Lung microvascular endothelial cell (primary cell): ENCODE measurements at places on chromosomes 2 and 18.

DNA sequence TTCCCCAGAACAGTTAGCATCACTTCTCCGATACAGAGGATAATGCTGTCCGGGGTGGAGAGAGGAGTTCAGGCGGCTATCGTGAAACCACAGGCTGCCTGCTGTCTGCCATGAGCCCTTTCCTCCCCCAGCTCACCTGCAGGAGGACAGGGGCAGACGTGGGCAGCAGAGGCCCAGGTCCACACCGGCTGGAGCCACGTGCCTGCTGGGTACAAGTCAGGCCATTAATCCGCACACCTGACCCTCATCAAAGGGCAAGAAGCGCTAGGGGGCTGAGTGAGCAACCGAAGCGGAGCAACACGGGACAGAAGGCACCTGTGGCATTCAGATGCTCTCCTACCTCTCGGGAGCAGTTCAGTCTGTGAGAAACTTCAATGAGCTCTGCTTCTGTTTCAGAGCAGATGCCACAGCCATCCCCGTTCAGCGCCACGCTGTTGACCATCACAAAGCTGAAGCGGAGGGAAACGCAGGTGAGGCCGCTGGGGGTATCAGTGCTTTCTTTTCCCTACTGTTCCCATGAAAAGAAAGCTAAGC is 21.5 kb downstream of the MPPE1 start:
- DNase-seq = no peak

- DNase-seq = no peak
Observed at GRCh38 chr2:66874411-66874810, 439.5 kb downstream of the MEIS1 start.

GRCh38 chr2:16382451-16382850 is 283.2 kb downstream of the CYRIA start:
- DNase-seq = no peak

DNA sequence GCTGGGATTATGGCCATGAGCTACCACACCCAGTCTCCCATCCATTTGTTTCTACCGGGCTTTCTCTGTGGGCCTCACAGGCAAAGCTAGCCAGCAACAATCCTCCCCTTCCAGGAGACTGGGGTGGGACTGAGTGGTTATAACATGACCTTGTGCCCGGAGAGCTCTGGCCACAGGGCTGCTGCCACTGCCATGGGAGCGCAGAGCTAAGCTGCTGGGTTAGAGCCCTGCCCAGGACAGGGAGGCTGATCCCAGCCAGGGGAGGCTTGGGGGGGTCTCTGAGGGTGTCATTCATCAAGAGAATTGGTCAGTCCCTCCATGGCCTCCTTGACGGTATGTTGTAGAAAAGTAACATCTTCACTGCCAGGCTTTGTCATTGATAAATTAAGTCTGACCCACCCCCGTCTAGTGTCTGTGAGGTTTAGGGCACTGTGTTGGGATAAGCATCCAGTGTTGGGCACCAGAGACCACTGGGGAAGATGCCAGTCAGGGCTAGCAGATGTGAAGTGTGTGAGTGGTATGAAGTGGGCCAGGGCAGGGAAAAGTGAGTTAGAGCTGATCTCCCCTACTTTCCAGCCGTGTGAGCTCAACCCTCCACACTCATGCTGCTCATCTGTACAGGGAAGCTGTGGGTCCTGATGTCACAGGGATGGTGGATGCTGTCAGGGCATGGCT is 368.4 kb upstream of the HS6ST1 start:
- DNase-seq = no peak

DNA sequence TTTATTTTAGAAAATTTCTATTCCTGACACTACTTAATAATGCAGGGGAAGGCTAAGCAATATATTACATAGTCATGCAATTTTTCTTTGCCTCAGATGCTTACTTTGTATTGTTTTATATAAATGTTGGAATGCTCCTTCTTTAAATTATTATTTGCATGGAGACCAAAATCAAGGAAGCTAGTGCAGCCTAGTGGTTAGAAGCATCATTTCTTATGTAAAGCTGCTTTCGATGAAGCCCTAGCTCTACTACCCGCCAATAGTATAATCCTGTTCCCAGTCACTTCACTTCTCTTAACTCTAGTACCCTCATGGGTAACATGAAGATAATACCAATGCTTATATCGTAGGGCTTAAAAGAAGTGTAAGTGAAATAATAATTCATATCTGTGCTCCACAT is 198.9 kb downstream of the LRATD1 start:
- no peak for DNase-seq

GRCh38 chr2:25521126-25521525 is 152.3 kb downstream of the DTNB start:
- DNase-seq = no peak

DNA sequence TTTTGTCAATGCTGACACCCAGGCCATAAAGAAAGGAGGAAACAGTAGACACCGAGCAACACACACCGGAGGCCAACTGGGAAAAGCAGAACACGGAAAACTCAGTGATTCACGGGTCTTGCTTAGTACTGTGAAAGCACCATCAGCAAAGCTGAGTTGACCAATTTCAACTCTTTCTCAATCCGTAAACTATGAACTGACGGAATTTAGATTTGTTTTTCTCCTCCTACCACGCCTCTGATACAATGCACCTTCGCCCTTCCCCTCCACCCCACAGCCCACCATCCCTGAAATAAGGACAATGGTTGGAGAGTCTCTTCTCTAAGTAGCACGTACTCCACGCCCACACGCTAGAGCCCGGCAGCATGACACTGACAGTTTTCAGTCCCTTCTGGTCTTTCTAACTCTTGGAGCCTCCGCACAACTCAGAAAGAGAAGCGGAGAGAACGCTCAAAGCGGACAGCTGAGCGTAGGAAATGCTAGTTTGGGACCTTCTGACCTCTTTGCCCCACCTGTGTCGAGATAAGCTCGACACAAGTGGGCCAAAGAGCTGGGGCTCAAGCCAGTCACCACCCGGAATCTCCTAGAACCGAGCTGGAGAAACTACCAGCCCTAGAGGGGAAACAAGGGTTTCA is 669 bp downstream of the LNPK start:
- DNase-seq = peak; percentile 54

- no peak for DNase-seq
Observed at GRCh38 chr2:85259101-85259590, 68.6 kb downstream of the TGOLN2 start.

DNA sequence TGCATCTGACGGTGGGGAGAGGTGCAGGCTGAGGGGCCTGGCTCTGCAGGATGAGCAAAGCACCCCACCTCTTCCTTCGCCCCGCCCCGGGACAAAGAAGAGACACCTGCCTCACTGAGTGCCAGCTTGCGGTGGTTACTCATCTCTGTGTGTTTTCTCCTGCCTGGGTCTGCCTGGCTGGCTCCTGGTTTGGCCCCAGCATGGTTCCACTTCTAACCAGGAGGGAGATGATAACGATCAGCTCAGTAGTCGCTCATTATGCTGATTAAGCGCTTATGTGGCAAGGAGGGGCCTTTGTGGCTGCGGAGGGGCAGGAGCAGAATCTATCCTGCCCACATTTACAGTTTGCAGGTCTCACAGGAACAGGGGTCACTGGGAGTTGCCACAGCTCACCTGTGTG is 68.7 kb upstream of the EDAR start:
- DNase-seq = no peak

GRCh38 chr2:88832311-88832991 is 141.0 kb downstream of the RPIA start:
- DNase-seq = no peak

DNA sequence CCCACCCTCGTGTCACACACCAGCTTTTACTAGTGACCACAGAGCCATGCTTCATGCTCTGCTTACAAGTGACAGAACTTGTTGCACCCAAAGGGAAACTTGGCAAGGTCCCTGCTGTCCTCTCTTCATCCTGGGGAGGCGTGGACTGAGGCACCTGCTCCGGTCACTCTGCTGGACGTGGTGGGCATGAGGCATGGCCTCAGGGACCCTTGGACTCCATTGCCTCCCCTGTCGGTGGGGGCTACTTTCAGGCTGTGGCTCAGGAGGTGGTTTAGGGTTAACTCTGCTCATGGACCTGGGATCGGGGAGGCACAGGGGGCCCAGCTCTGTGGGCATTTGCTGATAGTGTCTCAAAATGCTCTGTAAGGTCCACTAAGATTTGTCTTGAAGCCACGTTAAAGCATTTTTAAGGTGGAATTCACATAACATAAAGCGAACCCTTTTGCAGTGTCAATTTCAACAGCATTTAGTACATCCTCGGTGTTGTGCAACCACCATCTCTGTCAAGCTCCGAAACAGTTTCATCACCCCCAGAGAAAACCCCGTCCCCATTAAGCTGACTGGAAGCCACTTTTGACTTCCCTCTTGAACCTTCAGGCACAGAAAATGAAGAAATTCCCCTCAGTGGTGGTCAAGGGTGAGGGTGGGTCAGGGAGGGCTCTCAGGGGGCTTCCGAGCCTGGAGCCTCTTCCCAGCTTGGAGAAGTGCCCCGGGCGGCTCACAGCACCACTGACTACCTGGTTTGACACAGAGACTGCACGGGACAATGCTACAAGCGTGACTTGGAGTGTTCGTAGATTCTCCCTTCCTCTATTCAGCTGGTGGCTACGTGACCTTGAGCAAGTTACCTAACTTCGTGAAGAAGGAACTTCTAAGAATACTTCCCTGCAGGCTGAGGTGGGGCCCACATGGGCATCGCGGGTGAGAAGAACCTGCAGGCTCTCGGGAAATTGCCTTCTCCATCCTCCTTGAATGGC is 100.0 kb upstream of the HDAC4 start:
- DNase-seq = no peak

- DNase-seq = no peak
Observed at GRCh38 chr2:128667391-128667790, 348.7 kb upstream of the HS6ST1 start.

DNA sequence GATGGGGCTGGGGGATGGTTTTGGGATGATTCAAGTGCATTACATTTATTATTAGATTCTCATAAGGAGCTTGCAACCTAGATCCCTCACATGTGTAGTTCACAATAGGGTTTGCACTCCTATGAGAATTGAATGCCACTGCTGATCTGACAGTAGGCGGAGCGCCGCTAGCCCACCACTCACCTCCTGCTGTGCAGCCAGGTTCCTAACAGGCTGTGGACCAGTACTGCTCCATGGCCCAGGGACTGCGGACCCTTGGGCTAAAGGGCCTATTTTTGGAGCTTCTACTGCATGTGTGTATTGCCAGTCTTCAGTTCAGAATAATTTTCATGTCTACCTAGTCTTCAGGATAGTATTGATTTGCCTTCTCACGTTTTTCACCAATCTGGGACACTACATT is 165.3 kb upstream of the TWIST2 start:
- DNase-seq = no peak

DNA sequence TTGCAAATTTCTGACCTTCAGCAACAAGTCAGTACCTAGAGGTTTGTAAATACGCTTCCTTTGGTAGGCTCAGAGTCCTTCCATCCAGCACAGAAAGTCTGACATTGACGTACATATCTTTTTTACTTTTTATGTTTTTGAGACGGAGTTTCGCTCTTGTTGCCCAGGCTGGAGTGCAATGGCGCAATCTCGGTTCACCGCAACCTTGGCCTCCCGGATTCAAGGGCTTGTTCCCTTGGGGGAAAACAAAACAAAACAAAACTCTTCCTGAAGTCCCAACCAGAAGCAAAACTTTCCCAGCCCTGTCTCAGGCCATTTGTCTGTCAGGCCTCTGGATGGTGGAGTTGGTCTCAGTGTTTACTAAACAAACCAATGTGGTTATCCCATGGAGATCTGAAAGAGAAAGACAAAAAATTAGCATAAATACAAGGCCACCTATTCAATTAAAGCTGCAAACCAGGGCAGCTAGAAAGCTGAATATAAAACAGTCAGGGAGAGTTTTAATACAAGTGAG is 29.6 kb upstream of the ATL2 start:
- DNase-seq = no peak

GRCh38 chr2:218282173-218282991 is 9.9 kb downstream of the TMBIM1 start:
- DNase-seq = no peak

GRCh38 chr2:162686336-162686735 is 152.2 kb downstream of the KCNH7 start:
- DNase-seq = no peak

GRCh38 chr18:62566199-62566598 is 43.4 kb downstream of the ZCCHC2 start:
- peak; percentile 45 for DNase-seq

- DNase-seq = no peak
Observed at GRCh38 chr18:66795051-66795450, 191.2 kb upstream of the CDH19 start.

- no peak for DNase-seq
Observed at GRCh38 chr2:8441986-8442385, 239.9 kb upstream of the ID2 start.

DNA sequence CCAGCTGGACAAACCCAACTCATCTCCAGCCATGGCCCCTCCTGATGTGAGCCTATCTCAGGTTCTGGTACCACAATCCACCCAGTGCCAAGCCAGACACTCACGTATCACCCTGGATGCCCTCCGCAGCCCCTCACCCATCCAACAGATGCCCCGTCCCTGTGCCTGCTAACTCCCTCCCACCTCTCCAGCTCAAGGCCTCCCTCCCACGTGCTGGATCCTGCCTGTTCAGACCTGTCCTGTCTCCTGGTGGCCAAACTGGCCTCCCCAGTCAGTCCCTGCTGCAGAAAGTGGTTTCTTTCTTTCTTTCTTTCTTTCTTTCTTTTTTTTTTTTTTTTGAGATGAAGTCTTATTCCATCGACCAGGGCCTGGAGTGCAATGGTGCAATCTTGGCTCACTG is 86.2 kb downstream of the RRM2 start:
- no peak for DNase-seq

- DNase-seq = no peak
Observed at GRCh38 chr2:221589696-221590095, 17.6 kb upstream of the EPHA4 start.

DNA sequence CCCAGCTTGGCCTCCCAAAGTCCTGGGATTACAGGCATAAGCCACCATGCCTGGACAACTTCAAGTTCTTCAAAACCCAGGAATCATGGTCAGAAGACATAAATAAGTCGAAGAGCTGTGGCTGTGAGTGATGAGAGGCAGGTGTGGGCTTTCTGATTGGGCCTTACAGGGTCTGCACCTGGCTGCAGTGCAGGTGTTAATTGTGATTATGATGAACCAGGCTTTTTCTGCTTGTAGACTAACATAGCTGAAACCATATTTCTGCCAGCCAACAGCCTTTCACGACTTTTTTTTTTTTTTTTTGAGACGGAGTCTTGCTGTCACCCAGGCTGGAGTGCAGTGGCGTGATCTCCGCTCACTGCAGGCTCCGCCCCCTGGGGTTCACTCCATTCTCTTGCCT is 14.9 kb upstream of the DTNB start:
- no peak for DNase-seq

DNA sequence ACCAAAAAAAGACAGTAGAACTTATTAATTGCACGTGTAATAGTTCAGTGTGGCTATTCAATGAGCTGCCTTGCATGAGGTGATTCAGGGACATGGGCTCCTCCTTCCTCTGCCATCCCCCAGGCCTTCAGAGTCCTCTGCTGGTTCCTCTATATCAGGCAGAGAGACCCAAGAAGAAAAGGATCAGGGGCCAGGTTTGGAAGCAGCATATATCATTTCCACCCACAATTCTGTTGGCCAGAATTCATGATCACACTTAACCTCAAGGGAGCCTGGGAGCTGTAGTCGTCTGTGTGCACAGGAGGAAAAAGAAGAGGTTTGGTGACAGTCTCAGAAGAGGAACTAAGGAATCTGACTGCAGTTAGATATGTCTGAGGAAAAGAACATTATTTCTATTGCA is 114.0 kb upstream of the GLS start:
- DNase-seq = no peak

- DNase-seq = peak; percentile 11
Observed at GRCh38 chr2:71069376-71069775, 928 bp downstream of the NAGK start.

- no peak for DNase-seq
Observed at GRCh38 chr2:50781646-50782045, 250.3 kb downstream of the NRXN1 start.
